ENCODE measurements at places on chromosomes 2 and 18.
A peak's percentile ranks its signal among the peaks of the same experiment; 100 is the strongest.

DNA sequence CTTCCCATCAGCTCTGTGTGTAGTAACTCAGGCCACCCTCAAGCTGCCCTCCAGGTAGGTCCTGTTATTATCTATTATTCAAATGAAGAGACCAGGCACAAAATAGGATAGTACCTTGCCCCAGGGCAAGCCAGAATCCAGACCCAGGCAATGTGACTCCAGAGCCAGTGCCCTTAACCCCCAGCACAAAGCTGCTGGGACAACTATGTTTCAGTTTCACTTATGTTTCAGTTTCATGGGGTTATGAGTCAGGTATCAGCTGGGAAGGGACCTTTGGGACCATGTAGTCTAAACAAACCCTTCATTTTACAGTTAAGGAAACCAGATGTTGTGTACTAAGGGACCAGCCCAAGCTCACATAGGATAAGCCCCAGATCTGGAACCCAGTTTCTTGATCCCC is 10.0 kb downstream of the HK2 start:
- DNase-seq, result no peak

GRCh38 chr2:14569294-14569693 is 63.2 kb upstream of the LRATD1 start:
- DNase-seq, result no peak

GRCh38 chr18:5771343-5771742 is 124.0 kb downstream of the TMEM200C start:
- DNase-seq, result no peak

DNA sequence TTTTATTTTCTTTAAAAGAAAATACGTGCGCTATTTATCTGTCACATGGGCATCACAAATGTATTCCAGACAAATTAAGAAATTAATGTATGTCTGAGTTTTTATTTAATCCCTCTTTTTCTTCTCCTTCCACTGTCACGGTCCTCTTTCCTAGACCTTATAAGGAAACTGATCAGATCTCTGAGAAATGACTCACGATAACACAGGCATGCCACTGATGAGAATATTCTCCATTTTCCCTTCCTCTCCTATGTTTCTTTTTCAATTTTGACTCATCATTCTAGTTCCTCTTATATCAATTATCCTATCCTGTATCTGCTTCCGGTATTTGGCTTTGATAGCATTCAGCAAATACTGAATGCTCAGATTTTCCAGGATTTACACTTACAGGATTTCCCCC is 121.8 kb downstream of the DSC3 start:
- DNase-seq, result no peak

GRCh38 chr2:12243381-12243780 is 473.4 kb upstream of the TRIB2 start:
- no peak for DNase-seq

- DNase-seq, result no peak
These were observed 73.4 kb downstream of the ZFP36L2 start for GRCh38 chr2:43152741-43153647.

DNA sequence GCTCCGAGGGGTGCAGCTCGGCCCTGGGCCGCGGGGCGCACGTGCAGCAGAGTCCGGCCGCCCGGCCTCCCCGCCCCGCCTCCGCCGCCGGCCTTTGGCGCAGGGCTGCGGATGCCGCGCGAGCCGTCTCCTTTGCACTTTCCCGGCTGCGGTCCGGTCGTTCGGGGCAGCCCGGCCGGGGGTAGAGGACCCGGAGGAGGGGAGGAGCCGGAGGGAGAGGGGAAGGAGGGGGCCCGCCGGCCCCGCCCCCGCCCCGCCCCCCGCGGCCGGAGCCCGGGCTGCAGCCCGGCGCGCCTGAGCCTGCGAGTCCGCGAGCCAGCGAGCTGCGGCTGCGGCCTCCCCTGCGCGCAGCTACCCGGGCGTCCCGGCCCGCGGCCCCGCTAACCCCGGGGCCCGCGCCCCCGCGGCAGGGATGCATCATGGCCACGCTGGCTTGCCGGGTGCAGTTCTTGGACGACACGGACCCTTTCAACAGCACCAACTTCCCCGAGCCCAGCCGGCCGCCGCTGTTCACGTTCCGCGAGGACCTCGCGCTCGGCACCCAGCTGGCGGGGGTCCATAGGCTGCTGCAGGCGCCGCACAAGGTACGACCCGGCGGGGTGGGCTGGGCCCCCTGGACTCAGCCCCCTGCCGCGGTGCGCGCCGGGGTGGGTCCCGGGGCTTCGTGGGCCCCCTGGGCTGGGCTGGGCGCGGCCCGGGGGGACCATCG is at the start of gene FHOD3:
FHOD3 (plus strand) TSS at position 297 of the 709 bp plus-strand sequence; CDS start at position 420, 123 bp downstream.
- DNase-seq, result peak; percentile 86

DNA sequence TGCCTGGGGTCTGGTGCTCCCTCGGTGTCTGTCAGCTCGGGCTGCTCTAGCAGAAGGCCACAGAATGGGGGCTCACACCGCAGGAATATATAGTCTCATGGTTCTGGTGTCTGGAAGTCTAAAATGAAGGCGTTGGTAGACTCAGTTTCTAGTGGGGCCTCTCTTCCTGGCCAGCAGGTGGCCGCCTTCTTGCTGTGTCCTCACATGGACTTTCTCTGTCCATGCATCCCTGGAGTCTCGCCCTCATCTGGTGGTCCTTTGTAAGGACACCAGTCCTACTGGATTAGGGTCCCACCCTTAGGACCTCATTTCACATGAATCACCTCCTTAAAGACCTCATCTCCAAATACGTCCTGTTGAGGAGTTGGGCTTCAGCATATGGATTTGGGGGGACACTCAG is 65.7 kb downstream of the RRM2 start:
- no peak for DNase-seq

DNA sequence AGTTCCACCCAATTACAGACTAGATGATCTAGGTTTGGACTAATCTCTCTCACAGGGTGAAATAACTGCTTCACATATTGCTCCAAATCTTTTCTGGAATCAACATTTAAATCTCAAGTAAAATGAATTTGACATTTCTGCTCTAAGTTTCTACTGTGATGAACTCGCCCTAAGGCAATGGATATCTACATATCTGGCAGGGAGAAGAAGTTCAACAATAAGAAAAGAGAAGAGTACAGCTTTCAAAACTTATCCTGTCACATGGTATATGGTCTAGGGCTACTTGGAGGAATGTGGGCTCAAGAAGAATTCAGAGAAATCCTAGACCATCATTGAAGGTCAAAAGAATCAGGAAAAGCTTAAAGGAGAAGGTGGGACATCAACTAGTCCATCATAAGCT is 440.2 kb downstream of the MBD2 start:
- no peak for DNase-seq

GRCh38 chr2:130917006-130917688 is 80.4 kb downstream of the ARHGEF4 start:
- DNase-seq, result no peak

GRCh38 chr2:227720680-227721079 is 2.9 kb upstream of the SLC19A3 start:
- no peak for DNase-seq

DNA sequence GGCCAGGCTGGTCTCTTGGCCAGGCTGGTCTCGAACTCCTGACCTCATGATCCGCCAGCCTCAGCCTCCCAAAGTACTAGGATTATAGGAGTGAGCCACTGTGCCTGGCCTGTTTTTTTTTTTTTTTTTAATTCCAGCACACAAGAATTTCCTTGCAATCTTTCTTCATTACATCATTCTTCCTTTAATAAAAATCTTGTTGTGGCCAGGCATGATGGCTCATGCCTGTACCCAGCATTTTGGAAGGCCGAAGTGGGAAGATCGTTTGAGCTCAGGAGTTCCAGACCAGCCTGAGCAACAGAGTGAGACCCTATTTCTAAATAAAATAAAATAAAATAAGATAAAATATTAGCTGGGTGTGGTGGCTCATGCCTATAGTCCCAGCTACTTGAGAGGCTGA is 21.4 kb upstream of the PLEKHM3 start:
- DNase-seq, result no peak

GRCh38 chr2:67772216-67773170 is 290.3 kb downstream of the C1D start:
- no peak for DNase-seq

DNA sequence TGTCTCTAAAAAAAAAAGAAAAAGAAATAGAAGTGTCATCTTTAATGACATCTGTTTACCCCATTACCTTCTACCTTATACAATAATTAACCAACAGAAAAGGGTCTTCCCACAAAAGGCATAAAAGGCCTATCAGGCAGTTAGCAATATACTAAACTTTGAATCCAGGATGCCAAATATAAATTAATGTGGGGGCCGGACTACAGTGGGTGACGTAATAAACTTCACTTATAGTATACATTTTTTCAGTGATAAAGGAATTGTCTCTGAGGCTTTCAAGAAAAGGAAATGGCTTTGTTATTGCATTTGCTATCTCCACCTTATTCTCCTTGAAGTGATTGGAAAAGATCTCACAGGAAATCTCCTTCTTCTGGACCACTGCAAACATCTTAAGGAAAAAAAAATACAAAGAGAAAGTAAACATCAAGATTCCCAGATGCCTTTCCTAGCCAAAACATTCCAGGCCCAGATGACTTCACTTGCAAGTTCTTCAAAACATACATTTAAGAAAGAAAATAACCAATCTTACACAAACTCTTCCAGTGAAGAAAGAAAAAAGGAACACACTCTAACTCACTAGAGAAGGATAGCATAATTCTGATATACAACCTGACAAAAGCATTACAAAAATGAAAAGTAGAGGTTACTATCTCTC is 126.2 kb upstream of the CAB39 start:
- no peak for DNase-seq

DNA sequence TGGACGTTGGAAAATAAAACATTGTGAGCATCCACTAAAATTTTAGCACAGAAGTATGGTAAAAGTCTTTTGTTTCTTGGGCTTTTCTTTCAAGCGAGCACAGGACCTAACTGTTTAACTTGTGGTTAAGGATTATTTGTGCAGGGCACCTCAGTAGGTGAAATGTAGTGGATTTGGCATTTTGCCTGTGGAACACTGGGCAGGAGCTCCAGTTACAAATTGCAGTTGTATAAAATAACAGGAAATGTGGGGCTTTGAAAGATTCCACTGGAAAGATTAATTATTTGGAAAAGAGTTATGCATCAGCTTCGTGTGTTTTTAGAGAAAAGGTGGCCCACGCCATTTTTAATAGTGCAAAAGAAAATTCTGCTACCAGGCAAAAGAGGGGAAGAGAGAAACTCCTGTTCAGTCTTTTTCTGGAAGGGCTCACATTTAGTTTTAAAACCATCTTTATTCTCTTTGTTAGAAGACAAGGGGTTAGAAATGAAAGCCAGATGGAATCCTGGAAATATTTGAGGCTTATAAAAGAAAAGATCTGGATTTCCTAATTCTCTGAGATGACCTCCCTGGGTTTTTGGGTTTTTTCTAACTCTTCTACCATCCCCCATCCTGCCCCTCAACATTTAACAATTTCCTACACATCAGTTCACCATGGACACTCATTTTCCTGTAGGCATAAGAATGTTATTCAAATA is 144.3 kb upstream of the SERTAD2 start:
- no peak for DNase-seq

- no peak for DNase-seq
These were observed 57.3 kb downstream of the IRS1 start for GRCh38 chr2:226742347-226742746.

DNA sequence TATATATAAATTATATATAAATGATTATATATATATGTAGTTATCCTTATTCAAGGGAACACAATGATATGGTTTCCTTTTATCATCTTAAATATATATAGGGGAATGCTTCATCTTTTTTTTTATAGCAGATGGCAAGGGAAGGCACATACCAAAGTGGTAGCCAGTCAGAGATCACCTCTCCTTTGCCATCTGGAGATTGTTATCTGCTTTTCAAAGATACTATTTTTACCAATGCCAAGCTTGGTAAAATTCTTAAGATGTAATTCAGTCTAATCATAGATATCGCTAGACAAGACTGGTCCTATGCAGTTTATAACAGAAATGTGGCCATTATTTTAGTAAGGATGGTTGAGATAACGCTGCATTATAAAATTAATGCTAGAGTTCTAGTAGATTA is 64.7 kb upstream of the DSEL start:
- DNase-seq, result no peak

DNA sequence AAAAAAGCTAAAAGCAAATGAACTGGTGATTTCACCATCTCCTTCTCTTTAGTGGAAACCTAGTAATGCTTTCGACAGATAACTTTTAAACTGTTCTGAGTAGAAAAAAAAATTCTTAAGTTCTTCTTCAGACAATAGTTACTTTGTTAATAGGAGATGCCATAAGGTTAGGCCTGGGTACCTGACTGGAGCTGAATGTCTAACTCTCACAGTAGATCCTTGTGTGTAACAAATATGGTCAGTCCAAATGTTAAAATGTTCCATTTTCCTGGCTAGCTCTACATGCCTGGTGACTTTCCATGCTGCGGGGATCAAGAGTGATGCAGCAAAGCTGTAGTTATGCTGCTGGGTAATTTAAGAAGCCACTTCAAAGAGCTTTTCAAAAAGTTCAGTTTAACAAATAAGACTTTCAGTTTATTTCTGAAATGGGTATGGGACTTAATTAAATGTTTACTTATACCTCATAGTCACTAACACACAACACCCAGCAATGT is 264.0 kb upstream of the SESTD1 start:
- no peak for DNase-seq

DNA sequence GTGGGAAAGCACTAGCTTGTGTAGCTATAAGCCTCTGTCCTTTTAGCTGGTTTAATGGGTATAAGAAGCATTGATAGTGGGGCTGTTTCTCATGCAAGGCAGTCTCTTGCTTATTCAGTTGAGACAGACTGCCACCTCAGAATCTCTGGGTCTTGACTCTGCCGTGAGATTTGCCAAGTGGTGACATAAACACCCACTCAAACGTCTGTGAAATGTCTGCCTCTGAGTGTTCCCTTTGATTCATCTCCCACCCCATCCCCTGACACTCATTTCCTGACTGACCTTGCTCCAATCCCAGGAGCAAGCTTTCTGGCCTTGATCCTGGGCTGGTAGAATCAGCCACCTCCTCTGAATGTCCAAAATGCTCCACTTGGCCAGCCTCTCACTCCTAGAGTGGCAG is 141.9 kb upstream of the RBMS1 start:
- no peak for DNase-seq

DNA sequence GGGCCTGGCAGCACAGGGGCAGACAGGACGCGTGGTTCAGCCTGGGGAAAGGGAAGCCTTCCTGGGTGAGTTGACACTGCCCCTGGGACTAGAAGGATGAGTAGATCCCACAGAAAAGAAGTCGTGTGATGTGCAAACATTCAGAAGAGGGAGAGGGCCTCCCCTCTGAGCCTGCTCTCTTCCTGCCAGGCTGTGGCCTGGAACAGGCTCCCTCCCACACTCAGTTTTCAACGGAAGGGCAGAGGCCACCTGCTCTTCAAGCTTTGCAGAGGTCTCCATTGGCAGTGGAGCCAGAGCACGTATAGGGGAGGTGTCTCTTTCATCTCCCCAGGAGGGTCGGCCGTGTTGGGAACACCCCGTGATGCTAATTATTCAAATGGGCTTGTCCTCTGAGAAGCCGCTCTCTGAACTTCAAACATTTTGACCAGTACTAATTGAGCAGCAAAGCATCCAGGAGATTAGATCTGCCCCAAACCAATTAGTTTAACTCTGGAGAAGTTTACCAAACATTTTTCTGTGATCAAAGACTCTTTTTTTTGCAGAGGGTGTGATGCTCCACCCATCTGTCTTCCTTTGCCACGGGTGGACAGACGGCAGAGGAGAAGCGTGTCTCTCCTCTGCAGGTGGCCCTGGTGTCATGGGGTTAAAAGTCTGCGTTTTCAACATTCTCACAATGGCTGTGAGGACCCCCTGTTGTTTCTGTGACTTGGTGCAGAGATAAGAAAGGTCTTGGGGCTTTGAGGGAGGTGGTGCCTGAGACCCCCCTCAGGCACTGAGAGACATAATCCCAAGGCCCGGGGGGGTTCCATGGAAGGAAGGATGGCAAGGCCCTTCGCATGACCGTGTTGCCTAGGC is 29.5 kb upstream of the ODC1 start:
- DNase-seq, result no peak
